ENCODE measurements at places on chromosomes 3 and 15.

GRCh38 chr15:28184166-28184565 lies 85.1 kb upstream of the OCA2 start:
- H3K27me3 ChIP-seq = no peaks in the 10 kb centered on the region
- no peak for DNase-seq
- no peak overlapping the region for H3K27ac ChIP-seq
- no peak overlapping the region for H3K4me3 ChIP-seq

DNA sequence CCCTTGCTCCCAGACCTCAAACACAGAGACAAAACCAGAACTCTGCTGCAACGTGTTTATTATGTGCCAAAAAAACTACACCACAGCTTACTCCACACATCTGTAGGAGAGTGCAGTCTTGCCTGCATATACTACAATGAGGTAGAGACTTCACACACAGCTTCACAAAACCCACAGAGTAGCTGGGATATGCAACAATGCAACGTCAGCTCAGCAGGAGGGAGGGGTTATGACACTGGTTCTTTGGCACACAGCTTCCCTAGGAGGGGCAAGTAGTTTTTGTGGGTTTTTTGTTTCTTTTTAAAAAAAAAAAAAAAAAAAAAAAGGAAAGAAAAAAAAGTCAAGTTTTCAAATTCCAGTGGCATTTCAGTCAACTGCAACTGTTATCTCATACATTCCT lies 2.9 kb upstream of the RPS17 start:
- peaks cover 27% of the 10 kb centered on the region for H3K4me1 ChIP-seq
- H3K36me3 ChIP-seq = peaks cover 3% of the 10 kb centered on the region

GRCh38 chr3:138960417-138960852 lies 13.4 kb downstream of the FOXL2NB start:
- no peak overlapping the region for H3K4me3 ChIP-seq
- H3K27me3 ChIP-seq = peaks cover 73% of the 10 kb centered on the region
- no peaks in the 10 kb centered on the region for H3K4me1 ChIP-seq
- no peak for DNase-seq
- H3K27ac ChIP-seq = no peak overlapping the region

- no peak overlapping the region for H3K4me3 ChIP-seq
- DNase-seq = no peak
- no peak overlapping the region for H3K27ac ChIP-seq
- peaks cover 4% of the 10 kb centered on the region for H3K4me1 ChIP-seq
- H3K36me3 ChIP-seq = no peaks in the 10 kb centered on the region
Measured at GRCh38 chr3:170602556-170602955, 16.7 kb upstream of the SLC7A14 start.
